ENCODE measurements at places on chromosomes 2 and 18. TPM values are rescaled to one million over a fixed set of nuclear protein-coding genes. Genes with fewer than 3 reads are reported as not detected.

Gene GKN1
- not detected for polyA plus RNA-seq

Gene SERPINB4
- polyA plus RNA-seq, result not detected

Gene DSG4
- polyA plus RNA-seq, result not detected

Gene FKBP1B
- 14.3 TPM for polyA plus RNA-seq

Gene DES
- 32.6 TPM for polyA plus RNA-seq

Gene ARHGEF4
- 2.9 TPM for polyA plus RNA-seq

Gene HTR2B
- polyA plus RNA-seq, result 0.64 TPM

Gene ALLC
- not detected for polyA plus RNA-seq

Gene ADRA2B
- 0.60 TPM for polyA plus RNA-seq

Gene MEIS1
- polyA plus RNA-seq, result 169 TPM

Gene CPLX4
- polyA plus RNA-seq, result not detected

Gene ELP2
- polyA plus RNA-seq, result 124 TPM

Gene RNF125
- polyA plus RNA-seq, result 7.8 TPM

Gene XIRP2
- polyA plus RNA-seq, result 0.24 TPM

Data from right lung (tissue), 10 donors.